A549 treated with Hydrocortisone at 1 μM for 4 hours (cell line): ENCODE measurements at places on chromosomes 2 and 18. TPM values are rescaled to one million over a fixed set of nuclear protein-coding genes. Genes with fewer than 3 reads are reported as not detected.

AQP12A gene
- not detected in 5 replicates for total RNA-seq

UGT1A8 gene
- 0.05 to 0.06 TPM in 2 of 5 replicates, not detected in the others for total RNA-seq

PLGLB1 gene
- 0.36 to 0.82 TPM (median 0.49 TPM) in 5 replicates for total RNA-seq

MBP gene
- 15.4 to 19.0 TPM (median 16.9 TPM) in 5 replicates for total RNA-seq

SMC6 gene
- 21.8 to 39.6 TPM (median 30.2 TPM) in 5 replicates for total RNA-seq

PROM2 gene
- total RNA-seq = 0.01 to 0.23 TPM (median 0.14 TPM) in 4 of 5 replicates, not detected in the other

FN1 gene
- 185 to 307 TPM (median 197 TPM) in 5 replicates for total RNA-seq

LRP1B gene
- under 0.01 TPM in 1 of 5 replicates, not detected in the others for total RNA-seq

DLGAP1 gene
- total RNA-seq = 0.02 to 0.12 TPM (median 0.07 TPM) in 3 of 5 replicates, not detected in the others

KLHL30 gene
- 0.14 to 0.30 TPM (median 0.25 TPM) in 5 replicates for total RNA-seq

SLC16A14 gene
- total RNA-seq = 0.75 to 1.4 TPM (median 0.83 TPM) in 5 replicates

CAB39 gene
- total RNA-seq = 42.4 to 67.3 TPM (median 55.8 TPM) in 5 replicates

SLC11A1 gene
- 0.08 to 0.29 TPM (median 0.23 TPM) in 5 replicates for total RNA-seq

EIF2AK2 gene
- 16.7 to 34.6 TPM (median 22.1 TPM) in 5 replicates for total RNA-seq

SCTR gene
- not detected in 5 replicates for total RNA-seq

MYOM1 gene
- total RNA-seq = 0.09 to 0.41 TPM (median 0.15 TPM) in 5 replicates

SGO2 gene
- total RNA-seq = 10.8 to 17.5 TPM (median 13.2 TPM) in 5 replicates

GRB14 gene
- 4.9 to 6.4 TPM (median 5.2 TPM) in 5 replicates for total RNA-seq

TCF7L1 gene
- 8.5 to 11.5 TPM (median 10.2 TPM) in 5 replicates for total RNA-seq

RTP5 gene
- total RNA-seq = not detected in 5 replicates

STON1 gene
- 0.32 to 0.52 TPM (median 0.40 TPM) in 5 replicates for total RNA-seq

CRYGC gene
- total RNA-seq = not detected in 5 replicates

DNAJC5G gene
- total RNA-seq = not detected in 5 replicates

C2orf80 gene
- not detected in 5 replicates for total RNA-seq

CD8B2 gene
- total RNA-seq = not detected in 5 replicates

TMEM247 gene
- total RNA-seq = not detected in 5 replicates

ARHGAP28 gene
- total RNA-seq = 0.07 to 0.18 TPM (median 0.13 TPM) in 4 of 5 replicates, not detected in the other

CASP10 gene
- total RNA-seq = 1.6 to 2.5 TPM (median 2.2 TPM) in 5 replicates

BIN1 gene
- 29.2 to 31.7 TPM (median 30.7 TPM) in 5 replicates for total RNA-seq

PRSS56 gene
- 0.06 to 0.18 TPM (median 0.15 TPM) in 5 replicates for total RNA-seq

ALPG gene
- 0.31 to 0.38 TPM (median 0.36 TPM) in 5 replicates for total RNA-seq

LHCGR gene
- not detected in 5 replicates for total RNA-seq

MIB1 gene
- total RNA-seq = 4.9 to 11.2 TPM (median 8.6 TPM) in 5 replicates

UCN gene
- total RNA-seq = 0.61 to 2.6 TPM (median 1.7 TPM) in 5 replicates

PDE1A gene
- total RNA-seq = 0.13 to 0.81 TPM (median 0.20 TPM) in 5 replicates

TEKT4 gene
- not detected in 5 replicates for total RNA-seq

TNP1 gene
- total RNA-seq = not detected in 5 replicates

CDKL4 gene
- total RNA-seq = not detected in 5 replicates

PDCD1 gene
- 0.12 TPM in 1 of 5 replicates, not detected in the others for total RNA-seq

MTX2 gene
- 39.4 to 43.7 TPM (median 41.9 TPM) in 5 replicates for total RNA-seq

CABLES1 gene
- 14.3 to 17.6 TPM (median 15.3 TPM) in 5 replicates for total RNA-seq

FAM237A gene
- total RNA-seq = not detected in 5 replicates

COBLL1 gene
- 3.7 to 6.6 TPM (median 4.5 TPM) in 5 replicates for total RNA-seq

CHRND gene
- total RNA-seq = not detected in 5 replicates

MPP4 gene
- 0.03 to 0.15 TPM (median 0.07 TPM) in 5 replicates for total RNA-seq

FOXD4L1 gene
- total RNA-seq = 0.21 to 0.55 TPM (median 0.29 TPM) in 5 replicates

VWC2L gene
- total RNA-seq = not detected in 5 replicates

UPP2 gene
- total RNA-seq = not detected in 5 replicates

STAT4 gene
- 3.5 to 5.3 TPM (median 4.2 TPM) in 5 replicates for total RNA-seq
